ENCODE measurements at places on chromosomes 13 and 19.

DNA sequence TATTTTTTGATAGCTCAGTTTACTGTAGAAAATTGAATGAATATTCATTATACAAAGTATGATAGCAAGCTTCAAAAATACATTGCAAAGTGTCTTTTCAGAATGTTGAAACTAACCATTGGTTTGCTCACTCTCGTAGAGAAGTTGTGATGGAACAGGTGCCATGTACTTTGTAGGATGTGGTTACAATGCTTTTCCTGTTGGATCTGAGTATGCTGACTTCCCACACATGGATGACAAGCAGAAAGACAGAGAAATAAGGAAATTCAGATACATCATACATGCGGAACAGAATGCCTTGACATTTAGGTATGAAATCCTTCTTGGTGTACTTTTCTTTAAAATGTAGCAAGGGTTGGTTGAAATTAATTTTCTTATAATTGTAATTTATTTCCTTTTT, 30.5 kb downstream of the CDADC1 start:
- no peak for DNase-seq

DNA sequence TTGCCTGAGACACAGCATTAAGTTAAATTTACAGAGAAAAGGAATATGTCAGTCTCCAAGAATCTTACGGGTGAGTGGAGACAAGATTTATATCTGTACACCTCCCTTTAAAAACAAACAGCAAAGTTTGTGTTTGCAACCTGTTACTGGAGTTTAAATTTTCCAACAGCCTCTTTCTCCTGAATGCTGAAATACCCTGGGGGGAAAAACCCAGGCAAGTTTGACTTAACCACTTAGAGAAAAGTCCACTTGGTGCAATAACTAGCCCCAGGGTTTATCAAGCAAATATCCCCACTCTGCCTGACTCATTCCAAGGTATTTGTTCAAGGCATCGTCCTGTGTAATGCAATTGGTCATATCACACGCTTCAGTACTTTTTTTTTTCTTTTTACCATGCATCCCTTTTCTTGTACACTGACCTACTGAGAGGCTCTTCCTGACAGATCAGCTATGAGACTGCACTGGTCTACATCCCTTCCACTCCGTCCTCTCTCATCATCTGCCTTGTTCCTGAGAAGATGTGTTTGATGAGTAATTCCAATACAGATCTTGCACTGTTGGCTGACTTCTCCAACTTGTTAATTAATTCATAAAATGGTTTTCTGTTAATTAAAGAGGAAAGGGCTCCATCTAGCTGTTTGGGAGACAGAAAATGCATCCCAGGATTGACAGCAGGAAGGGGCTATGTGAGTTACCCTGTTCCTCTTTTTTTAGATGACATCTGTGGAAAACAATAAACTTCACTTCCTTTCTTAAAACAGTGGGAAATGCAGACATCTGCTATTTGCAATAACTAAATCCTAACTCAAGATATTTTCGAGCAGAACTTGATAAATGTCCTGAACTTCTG, 212.5 kb upstream of the IRS2 start:
- no peak for DNase-seq

- no peak for DNase-seq
Observed at GRCh38 chr13:65763811-65764210, 1466.3 kb downstream of the PCDH9 start.

GRCh38 chr13:111572956-111573761, 252.7 kb downstream of the TEX29 start:
- no peak for DNase-seq

GRCh38 chr13:26896986-26897668, 136.5 kb upstream of the GPR12 start:
- no peak for DNase-seq

DNA sequence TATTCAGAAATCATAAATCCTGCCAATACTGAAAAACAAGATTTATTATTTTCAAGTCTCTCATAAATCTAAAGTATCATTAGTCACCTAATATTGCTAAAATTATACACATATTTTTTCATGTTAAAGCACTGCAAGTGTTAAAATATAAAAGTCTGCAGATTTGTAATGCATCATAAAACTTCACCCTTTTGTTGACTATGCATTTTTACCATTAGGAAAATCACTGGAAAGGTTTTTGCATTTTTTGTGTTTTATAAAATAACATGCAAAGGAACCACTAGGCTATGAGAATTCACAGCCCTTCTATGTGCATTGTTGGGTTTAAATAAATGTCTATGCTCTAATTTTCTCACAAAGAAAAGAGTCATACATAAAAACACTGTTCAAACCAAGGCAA, 407.3 kb downstream of the DACH1 start:
- DNase-seq, result no peak

- DNase-seq, result no peak
Observed at GRCh38 chr13:23912469-23912868, 15.2 kb upstream of the C1QTNF9B start.
